ENCODE measurements at places on chromosomes 1 and 21. TPM values are rescaled to one million over a fixed set of nuclear protein-coding genes. Genes with fewer than 3 reads are reported as not detected.

Gene OR2G6
- not detected for total RNA-seq

Gene TMEM125
- total RNA-seq = 0.15 TPM

Gene SPRR5
- not detected for total RNA-seq

Gene HAPLN2
- not detected for total RNA-seq

Gene BGLAP
- total RNA-seq = 0.23 TPM

Gene CYP2J2
- not detected for total RNA-seq

Gene CAMK2N1
- 3.8 TPM for total RNA-seq

Gene IQCC
- total RNA-seq = 1.3 TPM

Gene DIRAS3
- total RNA-seq = 3.8 TPM

Gene FNBP1L
- total RNA-seq = 6.8 TPM

Gene TRIM67
- total RNA-seq = not detected

Gene OR2T35
- total RNA-seq = not detected

Gene RNF223
- total RNA-seq = not detected

Gene PWP2
- total RNA-seq = 15.7 TPM

Gene S100A16
- 375 TPM for total RNA-seq

Gene CYP4Z1
- not detected for total RNA-seq

Gene S100A1
- 0.23 TPM for total RNA-seq

Gene LMOD1
- 2.7 TPM for total RNA-seq

Gene RHD
- total RNA-seq = not detected

Gene HES2
- total RNA-seq = 0.12 TPM

Gene ADGRL2
- 131 TPM for total RNA-seq

Gene TTC24
- total RNA-seq = not detected

Gene LRRC38
- 0.38 TPM for total RNA-seq

Gene IRF6
- 7.7 TPM for total RNA-seq

Gene SYCP1
- total RNA-seq = not detected

Gene AGT
- 0.45 TPM for total RNA-seq

Gene S100A7
- total RNA-seq = not detected

Gene TIE1
- 6.2 TPM for total RNA-seq

Gene ATAD3C
- 0.15 TPM for total RNA-seq

Gene EPHB2
- total RNA-seq = 8.1 TPM

Gene C1orf141
- not detected for total RNA-seq

Gene USP48
- 24.7 TPM for total RNA-seq

Gene NBPF15
- total RNA-seq = 31.9 TPM

Gene C8B
- total RNA-seq = not detected

Gene SYNC
- 39.5 TPM for total RNA-seq

Gene CCDC190
- not detected for total RNA-seq

Gene CFAP141
- not detected for total RNA-seq

Gene TEKT2
- 0.38 TPM for total RNA-seq

Gene LRRC71
- not detected for total RNA-seq

Gene ATF6
- 9.6 TPM for total RNA-seq

Gene ANKRD34A
- total RNA-seq = 0.15 TPM

Gene ADCY10
- under 0.01 TPM for total RNA-seq

Gene PLA2G5
- total RNA-seq = 1.4 TPM

Gene BEND5
- total RNA-seq = 0.35 TPM

Gene KCNJ6
- total RNA-seq = 0.23 TPM

Gene GBP1
- 18.7 TPM for total RNA-seq
